Activated T-helper 17 cell treated with anti-CD3 and anti-CD28 coated beads, Interleukin-2, amount 50 U/mL, for 72 hours (primary cell): ENCODE measurements at places on chromosomes 2 and 18. TPM values are rescaled to one million over a fixed set of nuclear protein-coding genes. Genes with fewer than 3 reads are reported as not detected.

Gene COL4A4
- total RNA-seq: 0.08 TPM

Gene NAGK
- total RNA-seq: 55.4 TPM

Gene C2orf66
- total RNA-seq: 0.43 TPM

GRCh38 chr2:36163520-36164254 lies 191.9 kb upstream of the CRIM1 start:
- ATAC-seq: no peak

DNA sequence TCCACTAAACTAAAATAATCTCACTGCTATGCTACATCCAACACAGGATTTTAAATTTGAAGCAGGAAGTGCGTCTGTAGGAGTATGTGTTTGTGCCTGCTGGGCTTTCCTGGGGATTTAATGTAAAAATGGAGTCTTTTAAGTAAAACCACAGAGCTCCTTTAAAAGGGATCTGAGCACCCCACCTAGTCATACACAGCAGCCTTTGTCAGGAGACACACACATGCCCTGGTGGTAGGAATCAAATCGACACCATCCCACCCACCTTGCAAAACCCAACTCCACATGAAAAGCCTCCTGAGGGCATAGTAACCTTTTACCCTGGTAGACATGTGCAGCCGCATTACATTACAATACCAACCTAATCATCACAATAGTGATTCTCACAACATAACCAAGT lies 29.1 kb downstream of the UXS1 start:
- ATAC-seq: no peak
